Stimulated activated naive B cell treated with anti-CD40 and anti-IgM and Interleukin-4, amounts not matched to agents 10 μg/mL and 1 μg/mL and 100 μg/mL, for 72 hours (primary cell): ENCODE measurements at places on chromosomes 6 and 20.
A peak's percentile ranks its signal among the peaks of the same experiment; 100 is the strongest.

DNA sequence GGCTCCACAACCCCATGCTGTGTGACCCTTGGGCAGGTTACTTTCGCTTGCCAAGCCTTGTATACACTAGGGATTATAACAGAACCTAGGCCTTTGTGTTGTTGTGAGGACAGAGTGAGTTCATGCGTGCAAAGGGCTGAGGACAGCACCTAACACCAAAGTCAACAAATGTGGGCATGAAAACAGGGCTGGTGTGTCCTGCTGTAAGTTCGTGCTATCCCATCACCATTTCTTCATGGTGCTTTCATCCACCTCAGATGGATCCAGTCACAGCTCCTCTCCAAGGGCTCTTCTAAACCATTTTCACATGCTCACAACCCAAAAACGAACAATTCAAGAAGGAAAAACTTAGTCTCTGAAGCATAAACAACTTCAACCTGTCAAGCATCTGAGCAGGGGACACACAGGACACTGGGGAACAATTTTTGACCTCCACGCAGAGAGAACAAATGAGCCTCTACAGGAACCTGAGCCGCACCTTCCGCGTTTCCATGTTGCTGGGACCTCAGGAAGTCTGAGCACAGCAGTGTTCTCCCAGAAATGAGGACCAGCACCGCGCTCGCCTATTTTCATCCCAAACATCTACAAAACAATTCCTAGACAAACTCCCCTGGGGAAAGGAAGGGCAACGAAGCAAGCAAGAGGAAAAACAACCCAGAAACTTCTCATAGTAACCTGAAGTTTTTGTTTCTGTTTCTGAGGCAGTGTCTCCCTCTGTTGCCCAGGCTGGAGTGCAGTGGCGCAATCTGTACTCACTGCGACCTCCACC lies 3.1 kb downstream of the LRP11 start:
- H3K27ac ChIP-seq: peak overlapping the region; percentile 25
- H3K4me3 ChIP-seq: no peak overlapping the region
- H3K4me1 ChIP-seq: peaks cover 6% of the 10 kb centered on the region
- DNase-seq: no peak

- no peaks in the 10 kb centered on the region for H3K27me3 ChIP-seq
- DNase-seq: peak; percentile 74
- H3K27ac ChIP-seq: peak overlapping the region; percentile 96
- H3K4me1 ChIP-seq: peaks cover 59% of the 10 kb centered on the region
- peak overlapping the region; percentile 90 for H3K4me3 ChIP-seq
- H3K36me3 ChIP-seq: peaks cover 22% of the 10 kb centered on the region
These were observed 149.5 kb upstream of the NEDD9 start for GRCh38 chr6:11381801-11382513.

GRCh38 chr6:105604587-105604884 lies 201.7 kb upstream of the PREP start:
- no peak overlapping the region for H3K27ac ChIP-seq
- H3K27me3 ChIP-seq: peaks cover 6% of the 10 kb centered on the region
- peaks cover 6% of the 10 kb centered on the region for H3K4me1 ChIP-seq

GRCh38 chr6:27279513-27280063 lies 32.1 kb downstream of the PRSS16 start:
- H3K36me3 ChIP-seq: peaks cover 3% of the 10 kb centered on the region
- H3K27me3 ChIP-seq: peaks cover 56% of the 10 kb centered on the region
- H3K4me1 ChIP-seq: peaks cover 4% of the 10 kb centered on the region
- no peak for DNase-seq

GRCh38 chr6:45398075-45398813 lies 20.5 kb upstream of the SUPT3H start:
- H3K4me1 ChIP-seq: no peaks in the 10 kb centered on the region
- H3K27ac ChIP-seq: no peak overlapping the region
- H3K27me3 ChIP-seq: peaks cover 17% of the 10 kb centered on the region
- H3K36me3 ChIP-seq: no peaks in the 10 kb centered on the region
- no peak for DNase-seq
